ENCODE measurements at places on chromosomes 2 and 18.

DNA sequence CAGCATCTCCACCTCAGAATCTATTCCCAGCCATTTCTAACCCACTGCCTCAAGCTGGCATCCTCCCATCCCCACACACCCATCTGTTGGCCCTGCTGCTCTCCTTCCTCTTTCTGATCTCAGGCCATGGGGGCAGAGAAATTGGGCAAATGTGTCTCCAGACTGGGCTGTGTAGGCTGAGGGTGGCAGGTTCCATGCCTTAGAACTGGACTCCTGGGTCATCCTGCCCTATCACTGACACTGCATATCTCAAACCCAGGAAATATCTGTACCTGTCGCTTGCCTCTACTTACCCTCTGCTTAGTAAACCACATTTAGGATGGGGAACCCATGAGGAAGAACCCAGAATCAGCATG, 1.8 kb downstream of the WNT10A start:
- no peak for DNase-seq

GRCh38 chr2:43057742-43058725, 168.4 kb downstream of the ZFP36L2 start:
- no peak for DNase-seq

DNA sequence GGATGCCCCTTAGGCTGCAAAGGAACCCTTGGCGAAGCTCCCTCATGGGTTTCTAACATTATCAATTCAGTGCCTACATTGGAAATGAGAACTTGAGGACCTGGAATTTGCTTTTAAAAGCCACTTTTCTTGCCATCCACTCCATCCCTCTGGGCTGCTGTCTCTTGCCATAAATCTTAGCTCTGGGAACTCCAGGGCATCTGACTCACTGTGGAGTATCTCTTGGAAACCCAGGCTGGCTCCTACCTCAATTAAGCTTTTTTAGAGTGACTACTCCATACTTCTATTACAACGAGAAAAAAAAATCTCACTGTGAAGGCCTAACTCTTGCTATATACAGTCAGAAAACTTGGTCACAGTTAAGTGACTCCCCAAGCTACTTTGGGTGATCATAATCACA, 227.2 kb upstream of the SETBP1 start:
- DNase-seq, result no peak

DNA sequence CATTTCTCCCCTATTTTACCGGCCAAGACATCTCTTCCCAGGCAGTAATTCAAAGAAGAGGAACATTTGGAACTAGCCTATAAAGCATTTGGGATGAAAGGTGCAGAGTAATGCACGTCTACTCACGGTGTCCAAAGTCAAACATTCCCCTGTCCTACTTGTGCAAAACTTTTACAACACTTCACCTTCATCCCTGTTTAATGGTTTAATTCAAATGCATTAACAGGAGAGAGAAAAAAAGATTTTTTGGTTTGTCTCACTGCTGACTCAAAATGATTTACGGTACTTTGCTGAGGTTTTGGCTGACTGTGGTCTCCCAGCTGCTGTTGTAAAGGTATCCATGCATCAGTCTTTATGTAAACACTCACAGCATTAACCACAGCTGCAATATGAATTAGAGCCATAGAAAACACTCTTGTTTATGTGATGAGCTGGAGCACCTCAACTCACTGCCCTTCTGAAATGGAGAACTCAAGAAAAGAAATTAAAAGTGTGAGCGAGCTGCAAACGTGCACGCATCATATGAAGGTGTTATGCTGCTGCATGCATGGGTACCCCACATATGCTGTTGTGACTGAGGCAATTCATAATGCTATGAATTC, 220.5 kb downstream of the PIEZO2 start:
- peak; percentile 45 for DNase-seq

DNA sequence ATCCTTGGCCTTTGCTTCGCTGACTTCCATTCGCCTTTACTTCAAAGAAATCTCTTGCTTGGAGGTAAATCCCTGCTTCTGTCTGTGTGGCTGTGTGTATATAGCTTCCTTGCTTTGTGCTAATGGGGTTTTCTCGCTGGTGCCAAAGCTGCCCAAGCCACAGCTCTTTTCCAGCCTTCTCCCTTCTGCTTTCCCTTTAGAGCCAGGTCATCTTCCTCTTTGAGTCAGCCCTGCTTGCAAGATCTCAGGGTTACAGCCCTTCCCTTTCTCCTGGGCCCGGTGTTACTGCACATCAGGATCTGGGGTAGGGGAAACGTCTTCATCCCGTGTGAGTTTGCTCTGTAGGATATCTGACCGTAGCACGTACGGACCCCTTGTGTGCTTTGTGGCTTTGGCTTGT, 19.1 kb downstream of the EIF4E2 start:
- no peak for DNase-seq

DNA sequence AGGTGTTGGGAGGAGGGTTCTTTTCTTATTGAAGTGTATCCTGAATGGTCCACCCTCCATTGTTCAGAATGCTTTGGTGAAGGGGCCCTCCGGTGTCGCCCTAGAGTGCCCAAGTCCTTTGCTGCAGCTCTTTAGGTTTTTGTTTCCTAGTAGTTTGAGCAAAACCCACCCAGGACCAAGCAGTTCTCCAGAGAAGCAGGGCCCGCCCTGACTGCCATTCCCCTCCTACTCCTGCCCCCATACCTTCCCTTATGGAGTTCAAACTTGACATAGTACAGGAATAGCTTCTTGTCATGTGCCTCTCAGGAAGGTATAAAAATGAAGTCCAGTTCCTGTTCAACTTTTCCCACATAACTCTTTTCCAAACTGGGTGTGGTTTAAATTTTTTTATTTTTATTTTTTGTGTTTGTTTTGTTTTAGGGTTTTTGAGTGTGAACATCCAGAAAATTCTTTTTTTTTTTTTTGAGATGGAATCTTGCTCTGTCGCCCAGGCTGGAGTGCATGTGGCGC, 5.6 kb downstream of the MERTK start:
- DNase-seq, result no peak

GRCh38 chr18:33440060-33441043, at the start of gene CCDC178:
TSS of gene CCDC178 (minus strand) at chr18:33440721. CDS start at chr18:33412088, 28,633 bp downstream.
- DNase-seq, result no peak

DNA sequence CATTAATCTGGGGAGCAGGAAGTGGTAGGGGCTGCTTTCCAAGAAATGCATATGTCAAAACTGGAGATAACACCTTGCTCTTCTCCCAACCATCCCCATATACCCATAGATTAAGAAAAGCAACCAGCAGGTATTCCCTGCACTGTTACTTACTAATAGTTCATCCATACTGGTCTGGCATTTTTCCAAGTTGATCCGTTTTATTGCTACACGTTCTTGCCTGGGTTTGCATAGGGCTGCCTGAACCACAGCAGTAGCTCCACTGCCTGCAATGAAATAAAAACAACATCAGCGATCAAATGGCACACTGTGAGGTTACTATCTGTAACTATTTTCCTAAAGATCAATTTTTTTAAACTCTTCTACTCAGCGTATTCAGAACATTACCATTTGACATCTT, 65.6 kb downstream of the STK39 start:
- no peak for DNase-seq

DNA sequence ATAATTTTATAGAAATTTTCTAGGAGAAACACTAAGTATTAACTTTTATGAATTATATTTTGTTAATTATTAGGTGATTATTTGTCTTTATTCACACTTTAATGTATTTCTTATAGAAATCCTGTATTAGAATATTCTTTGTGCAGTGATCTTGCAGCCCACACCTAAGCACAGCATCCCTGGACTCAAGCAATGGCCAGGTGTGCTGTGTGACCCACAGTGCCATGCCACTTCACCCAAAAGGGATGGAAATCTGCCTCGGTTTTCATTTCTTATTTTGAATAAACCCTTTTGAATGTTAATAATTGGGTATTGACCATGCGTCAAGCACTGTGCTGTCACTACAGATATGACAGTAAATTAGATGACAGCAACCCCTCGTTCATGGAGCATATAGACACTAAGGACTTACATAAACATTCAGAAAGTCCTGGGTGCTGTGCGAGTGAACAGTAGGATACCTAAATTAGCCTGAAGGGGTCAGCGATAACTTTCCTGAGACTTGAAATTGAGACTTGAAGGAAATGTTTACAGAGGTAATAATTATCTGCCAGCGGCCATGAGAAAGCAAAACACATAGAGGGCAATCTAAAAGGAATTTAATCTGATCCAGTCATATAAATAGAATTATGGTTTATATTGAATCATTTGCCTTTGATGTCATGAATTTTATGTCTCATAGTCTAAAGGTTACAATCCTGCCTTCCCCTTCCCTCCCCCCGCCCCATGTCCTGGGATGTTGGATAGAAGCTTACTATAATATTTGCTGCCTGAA, 52.7 kb upstream of the CALCRL start:
- DNase-seq, result peak; percentile 17

DNA sequence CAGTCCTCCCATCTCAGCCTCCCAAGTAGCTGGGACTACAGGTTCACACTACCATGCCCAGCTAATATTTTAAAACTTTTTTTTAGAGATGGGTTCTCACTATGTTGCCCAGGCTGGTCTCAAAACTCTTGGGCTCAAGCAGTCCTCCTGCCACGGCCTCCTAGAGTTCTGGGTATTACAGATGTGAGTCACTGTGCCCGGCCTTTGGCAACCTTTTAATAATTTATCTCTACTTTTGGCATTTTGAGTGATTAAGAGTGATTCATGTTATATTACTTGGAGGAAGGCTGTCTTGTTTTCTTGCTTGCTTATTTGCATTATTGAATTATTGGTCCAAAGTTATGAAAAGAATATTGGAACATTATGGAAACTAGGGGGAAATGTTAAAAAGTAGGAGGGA, 24.3 kb downstream of the NCOA1 start:
- DNase-seq, result peak; percentile 48

- no peak for DNase-seq
These were observed 558.4 kb downstream of the PIK3C3 start for GRCh38 chr18:42513441-42513840.

- peak; percentile 25 for DNase-seq
These were observed 239.1 kb downstream of the KCNS3 start for GRCh38 chr2:18117592-18117991.

DNA sequence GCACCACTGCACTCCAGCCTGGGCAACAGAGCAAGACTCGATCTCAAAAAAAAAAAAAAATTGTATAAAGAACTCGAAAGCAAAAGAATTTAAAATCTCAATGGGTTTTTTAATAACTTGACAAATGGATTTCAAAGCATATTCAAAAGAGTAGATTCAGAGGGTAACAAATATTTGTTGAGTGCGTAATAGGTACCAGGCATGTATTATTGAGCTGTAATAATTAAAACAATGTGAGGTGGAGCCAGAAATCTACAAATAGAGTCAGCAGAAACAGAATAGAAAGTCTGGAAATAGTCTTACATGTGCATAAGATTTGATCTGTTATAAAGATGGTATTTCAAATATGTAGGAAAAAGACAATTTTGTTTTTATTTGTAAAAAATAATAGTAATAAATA, 19.1 kb upstream of the RAB11FIP5 start:
- no peak for DNase-seq
